Effector memory CD4-positive, alpha-beta T cell (primary cell): ENCODE measurements at places on chromosomes 13 and 19.

- DNase-seq, result no peak
- no peaks in the 10 kb centered on the region for H3K27me3 ChIP-seq
- no peak overlapping the region for H3K4me3 ChIP-seq
- H3K36me3 ChIP-seq, result no peaks in the 10 kb centered on the region
- H3K4me1 ChIP-seq, result no peaks in the 10 kb centered on the region
- no peak overlapping the region for H3K27ac ChIP-seq
Observed at GRCh38 chr19:14315433-14315832, 65.8 kb upstream of the ADGRE5 start.

DNA sequence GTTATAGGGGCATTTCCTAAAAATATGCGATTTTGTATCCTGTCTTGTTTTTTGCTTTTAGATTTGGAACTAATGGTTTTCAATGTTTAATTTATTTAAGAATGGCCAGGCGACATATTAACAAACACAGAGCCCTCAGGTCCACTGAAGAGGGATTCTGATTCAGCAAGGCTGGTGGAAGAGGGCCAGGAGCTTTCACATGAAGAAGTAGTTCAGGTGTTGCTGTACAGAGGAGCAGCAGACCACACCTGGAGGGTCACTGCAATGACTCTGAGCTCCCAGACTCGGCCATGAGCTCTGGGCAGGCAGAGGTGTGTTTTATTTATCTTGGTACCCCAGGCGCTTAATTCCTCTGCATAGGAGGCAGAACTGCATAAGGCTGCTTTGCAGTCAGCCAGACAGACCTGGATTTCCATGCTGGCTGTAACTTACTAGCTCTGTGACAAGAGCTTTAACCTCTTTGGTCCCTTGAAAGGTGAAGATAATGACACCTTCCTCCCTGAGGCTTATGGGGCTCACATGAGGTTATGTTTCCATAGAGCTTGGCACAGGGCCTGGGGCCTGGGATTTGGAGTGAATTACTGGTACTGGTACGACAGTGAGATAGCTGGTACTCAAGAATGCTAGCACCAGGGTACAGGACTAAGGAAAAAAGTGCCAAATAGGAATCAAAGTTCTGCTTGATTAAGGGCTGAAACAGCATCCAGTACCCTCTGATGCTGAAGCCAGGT, 184.7 kb downstream of the OXGR1 start:
- no peak overlapping the region for H3K4me3 ChIP-seq
- no peaks in the 10 kb centered on the region for H3K4me1 ChIP-seq
- DNase-seq, result no peak
- H3K27me3 ChIP-seq, result no peaks in the 10 kb centered on the region
- no peaks in the 10 kb centered on the region for H3K36me3 ChIP-seq

GRCh38 chr19:45249261-45250033, 1.6 kb upstream of the MARK4 start:
- H3K4me1 ChIP-seq, result peaks cover 29% of the 10 kb centered on the region
- no peak for DNase-seq

DNA sequence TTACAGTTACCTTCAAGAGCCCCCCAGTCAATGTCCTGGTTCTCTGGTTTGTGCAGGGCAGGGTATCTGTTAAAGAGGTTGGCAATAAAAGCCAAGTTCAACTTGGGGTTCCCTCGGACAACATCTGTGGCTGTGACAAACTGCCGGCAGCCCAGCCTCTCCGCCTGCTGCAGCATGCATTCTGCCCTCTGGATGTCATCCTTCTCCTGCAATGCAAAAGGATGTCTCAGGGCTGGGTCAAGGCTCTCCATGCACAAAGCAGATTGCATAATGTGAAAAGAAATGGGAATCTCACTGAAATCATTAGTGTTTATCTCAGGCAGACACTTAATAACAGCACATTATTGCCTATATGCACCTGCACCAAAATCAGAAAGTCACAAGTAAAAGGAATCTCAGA, 35.1 kb downstream of the LCP1 start:
- H3K27ac ChIP-seq, result no peak overlapping the region
- peaks cover 89% of the 10 kb centered on the region for H3K36me3 ChIP-seq
- no peaks in the 10 kb centered on the region for H3K4me1 ChIP-seq
- DNase-seq, result no peak
- no peaks in the 10 kb centered on the region for H3K27me3 ChIP-seq

- H3K36me3 ChIP-seq, result no peaks in the 10 kb centered on the region
- H3K27me3 ChIP-seq, result peaks cover 15% of the 10 kb centered on the region
- DNase-seq, result no peak
- no peak overlapping the region for H3K4me3 ChIP-seq
Observed at GRCh38 chr13:110806636-110807035, 93.1 kb downstream of the ING1 start.

GRCh38 chr19:43626838-43627237, 7.4 kb upstream of the ZNF428 start:
- peaks cover 5% of the 10 kb centered on the region for H3K4me1 ChIP-seq
- H3K27ac ChIP-seq, result no peak overlapping the region
- no peaks in the 10 kb centered on the region for H3K27me3 ChIP-seq

DNA sequence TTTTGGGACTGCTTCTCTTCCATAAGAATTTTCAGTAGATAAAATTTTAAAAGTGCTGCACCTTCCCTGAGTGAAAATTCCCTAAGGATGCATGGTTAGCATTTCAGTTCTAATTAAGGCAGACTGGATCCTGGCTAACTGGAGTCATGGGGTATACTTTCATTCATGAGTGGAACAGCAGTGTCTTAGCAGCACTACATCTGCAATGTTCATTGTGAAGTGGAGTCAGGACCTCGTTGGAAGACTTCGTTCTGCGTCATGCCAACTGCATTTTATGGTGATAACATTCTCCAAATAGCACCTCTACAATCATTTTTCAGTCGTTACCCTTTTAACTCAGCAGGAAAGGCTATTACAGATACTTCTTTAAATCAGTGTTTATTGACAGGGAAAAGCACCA, 25.5 kb downstream of the PHF11 start:
- no peaks in the 10 kb centered on the region for H3K4me1 ChIP-seq
- H3K36me3 ChIP-seq, result peaks cover 47% of the 10 kb centered on the region
- no peak for DNase-seq
- no peak overlapping the region for H3K4me3 ChIP-seq
- H3K27ac ChIP-seq, result no peak overlapping the region
- H3K27me3 ChIP-seq, result no peaks in the 10 kb centered on the region

GRCh38 chr19:35879770-35880317, 11.5 kb downstream of the APLP1 start:
- H3K27ac ChIP-seq, result no peak overlapping the region
- peak; percentile 48 for DNase-seq
- no peak overlapping the region for H3K4me3 ChIP-seq
- peaks cover 12% of the 10 kb centered on the region for H3K27me3 ChIP-seq
- H3K36me3 ChIP-seq, result no peaks in the 10 kb centered on the region
- peaks cover 4% of the 10 kb centered on the region for H3K4me1 ChIP-seq

DNA sequence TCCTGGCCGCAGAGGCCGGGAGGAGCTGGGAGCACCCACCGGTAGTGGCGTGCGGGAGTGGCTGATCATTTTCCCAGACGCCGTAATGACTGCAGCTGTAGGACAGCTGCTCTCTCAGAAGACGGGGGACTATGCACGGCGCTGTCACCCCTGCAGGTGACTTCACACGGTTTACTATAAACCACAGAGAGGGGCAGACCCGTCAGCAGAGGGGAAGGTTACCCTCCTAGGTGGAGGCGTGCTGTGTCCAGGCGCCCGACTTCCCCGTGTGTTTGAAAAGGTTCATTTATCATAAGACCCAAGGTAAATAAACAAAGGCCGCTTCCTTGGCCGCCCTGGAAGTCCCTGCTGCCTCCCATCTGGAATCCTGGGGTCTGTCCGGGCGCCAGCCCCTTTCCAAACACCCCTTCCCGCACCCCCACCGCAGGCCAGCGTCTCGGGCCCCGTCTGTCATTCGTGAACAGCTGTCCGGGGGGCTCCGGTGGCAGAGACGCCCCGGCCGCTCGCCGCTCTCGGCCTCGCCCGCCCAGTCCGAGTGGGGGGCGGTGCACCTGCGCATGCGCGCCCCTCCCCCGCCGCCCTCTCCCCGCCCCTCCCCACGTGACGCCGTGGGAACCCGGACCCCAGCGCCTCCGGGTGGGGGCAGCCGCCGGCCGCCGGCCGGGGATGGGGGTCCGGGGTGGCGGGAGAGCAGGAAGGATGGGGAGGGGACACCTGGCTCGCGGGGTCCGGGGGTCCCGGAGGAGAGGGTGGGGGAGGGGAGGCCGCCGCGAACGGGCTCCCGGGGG, 915 bp downstream of the SHC2 start:
- H3K4me3 ChIP-seq, result peak overlapping the region; percentile 39
- H3K4me1 ChIP-seq, result peaks cover 9% of the 10 kb centered on the region
- H3K36me3 ChIP-seq, result no peaks in the 10 kb centered on the region
- no peak overlapping the region for H3K27ac ChIP-seq
- DNase-seq, result no peak
- H3K27me3 ChIP-seq, result peaks cover 27% of the 10 kb centered on the region

- no peak overlapping the region for H3K27ac ChIP-seq
- DNase-seq, result no peak
- H3K4me3 ChIP-seq, result no peak overlapping the region
- no peaks in the 10 kb centered on the region for H3K36me3 ChIP-seq
Observed at GRCh38 chr13:29914581-29914980, 64.2 kb upstream of the UBL3 start.

DNA sequence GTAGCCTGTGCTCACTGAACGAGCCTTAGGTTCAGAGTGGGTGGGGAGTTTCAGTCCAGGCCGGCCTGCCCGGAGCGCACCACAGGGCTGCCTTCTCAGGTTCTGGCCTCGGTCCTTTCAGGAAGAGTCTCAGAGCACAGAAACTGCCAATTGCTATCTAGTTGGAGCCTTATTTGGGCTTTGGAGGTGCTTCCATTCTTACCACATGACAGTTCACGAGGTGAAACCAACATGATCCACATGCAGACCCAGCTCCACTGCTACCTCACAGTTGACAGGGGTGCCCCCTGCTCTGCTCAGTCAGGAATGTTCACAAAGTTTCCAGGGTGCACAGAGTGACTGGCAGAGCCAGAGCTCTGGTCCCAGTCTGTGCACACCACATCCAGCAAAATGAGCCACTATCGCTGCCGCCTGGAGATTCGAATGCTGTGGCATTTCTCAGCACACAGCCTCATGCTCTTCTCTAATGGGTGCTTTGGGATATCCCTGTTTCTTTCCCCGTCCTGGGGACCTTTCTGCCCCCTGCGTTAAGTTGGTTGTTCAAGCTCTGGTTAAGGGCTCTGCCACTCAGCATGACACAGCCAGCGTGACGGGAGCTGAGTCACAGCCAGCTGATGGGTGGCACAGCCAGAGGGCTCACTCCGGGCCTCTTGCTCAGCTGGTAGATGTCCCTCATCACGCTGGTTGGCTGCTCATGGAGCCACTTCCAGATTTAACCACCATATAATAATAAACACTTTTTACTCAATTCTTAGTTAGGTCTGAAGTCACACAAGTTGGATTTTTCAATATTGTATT, 7.5 kb upstream of the SACS start:
- no peak overlapping the region for H3K4me3 ChIP-seq
- H3K27ac ChIP-seq, result no peak overlapping the region
- no peaks in the 10 kb centered on the region for H3K36me3 ChIP-seq
- no peaks in the 10 kb centered on the region for H3K27me3 ChIP-seq
- no peaks in the 10 kb centered on the region for H3K4me1 ChIP-seq

DNA sequence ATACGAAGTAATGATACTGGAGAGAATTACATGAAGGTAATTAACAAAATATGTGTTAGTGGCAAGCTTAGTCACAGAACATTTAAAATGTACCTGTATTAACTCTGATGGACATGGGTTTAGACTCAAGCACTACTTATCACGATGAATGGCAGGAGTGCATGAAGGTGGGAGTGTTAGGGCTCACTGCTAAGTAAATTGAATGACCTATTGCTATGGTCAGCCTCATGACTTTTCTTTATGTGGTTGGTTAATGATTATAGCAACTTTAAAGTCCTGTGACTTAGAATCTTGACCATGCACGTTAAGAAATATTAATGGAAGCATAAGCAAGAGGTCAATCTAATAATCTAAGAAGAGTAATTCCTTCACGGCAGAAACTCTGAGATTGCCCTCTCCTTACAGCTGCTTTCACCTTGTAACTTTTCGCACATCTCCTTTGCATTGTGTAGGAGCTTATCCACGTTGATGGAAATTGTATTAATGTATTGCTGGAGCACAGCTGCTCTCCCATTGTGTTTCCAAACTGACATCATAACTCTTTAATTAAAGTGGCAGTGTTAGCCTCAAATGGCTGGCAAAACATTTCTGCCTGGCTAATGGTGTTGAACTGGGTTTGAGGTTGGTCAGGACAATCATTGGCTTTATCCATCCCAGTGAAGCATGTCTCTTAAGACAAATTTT, 114.5 kb downstream of the RXFP2 start:
- no peak for DNase-seq
- H3K36me3 ChIP-seq, result no peaks in the 10 kb centered on the region
- H3K4me3 ChIP-seq, result no peak overlapping the region
- H3K27me3 ChIP-seq, result no peaks in the 10 kb centered on the region
- no peaks in the 10 kb centered on the region for H3K4me1 ChIP-seq
- no peak overlapping the region for H3K27ac ChIP-seq

GRCh38 chr13:67071918-67072598, 158.1 kb downstream of the PCDH9 start:
- no peak overlapping the region for H3K27ac ChIP-seq
- H3K4me1 ChIP-seq, result no peaks in the 10 kb centered on the region
- no peaks in the 10 kb centered on the region for H3K36me3 ChIP-seq
- H3K4me3 ChIP-seq, result no peak overlapping the region
- no peaks in the 10 kb centered on the region for H3K27me3 ChIP-seq

- no peak overlapping the region for H3K4me3 ChIP-seq
- H3K36me3 ChIP-seq, result no peaks in the 10 kb centered on the region
- peaks cover 3% of the 10 kb centered on the region for H3K27me3 ChIP-seq
- H3K4me1 ChIP-seq, result no peaks in the 10 kb centered on the region
- DNase-seq, result no peak
Observed at GRCh38 chr13:97938706-97939475, 14.6 kb upstream of the IPO5 start.

- H3K36me3 ChIP-seq, result no peaks in the 10 kb centered on the region
- DNase-seq, result no peak
- H3K4me3 ChIP-seq, result no peak overlapping the region
Observed at GRCh38 chr13:110154410-110154933, 152.5 kb downstream of the COL4A1 start.

DNA sequence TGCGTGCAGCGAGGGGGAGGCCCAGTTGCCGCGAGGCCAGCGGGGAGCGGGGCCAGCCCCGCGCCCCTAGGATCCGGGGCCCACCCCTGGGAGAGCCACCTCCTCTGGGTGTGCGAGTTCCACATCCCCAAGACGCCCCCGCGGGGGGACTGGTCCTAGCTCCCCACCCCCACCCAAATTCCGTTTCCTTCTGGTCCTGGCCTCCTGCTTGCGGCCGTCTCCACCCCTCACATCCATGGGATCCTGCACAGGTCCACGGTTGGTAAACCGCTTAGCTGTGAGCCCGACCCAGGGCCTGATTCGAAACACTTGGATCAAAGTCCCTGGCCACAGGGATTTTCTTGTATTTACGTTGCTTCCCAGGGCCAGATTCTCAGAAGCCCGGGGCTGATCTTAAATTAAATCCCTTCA, 324 bp upstream of the FBXO17 start:
- peaks cover 8% of the 10 kb centered on the region for H3K27me3 ChIP-seq
- no peak overlapping the region for H3K4me3 ChIP-seq
- no peak for DNase-seq
- H3K36me3 ChIP-seq, result no peaks in the 10 kb centered on the region
- H3K4me1 ChIP-seq, result peaks cover 3% of the 10 kb centered on the region

GRCh38 chr13:100230769-100231149, 141.9 kb downstream of the PCCA start:
- no peak for DNase-seq
- H3K4me3 ChIP-seq, result no peak overlapping the region
- H3K36me3 ChIP-seq, result no peaks in the 10 kb centered on the region
- no peaks in the 10 kb centered on the region for H3K27me3 ChIP-seq
